Spinal cord (tissue), 10 donors: ENCODE measurements at places on chromosomes 5 and 9.

DNA sequence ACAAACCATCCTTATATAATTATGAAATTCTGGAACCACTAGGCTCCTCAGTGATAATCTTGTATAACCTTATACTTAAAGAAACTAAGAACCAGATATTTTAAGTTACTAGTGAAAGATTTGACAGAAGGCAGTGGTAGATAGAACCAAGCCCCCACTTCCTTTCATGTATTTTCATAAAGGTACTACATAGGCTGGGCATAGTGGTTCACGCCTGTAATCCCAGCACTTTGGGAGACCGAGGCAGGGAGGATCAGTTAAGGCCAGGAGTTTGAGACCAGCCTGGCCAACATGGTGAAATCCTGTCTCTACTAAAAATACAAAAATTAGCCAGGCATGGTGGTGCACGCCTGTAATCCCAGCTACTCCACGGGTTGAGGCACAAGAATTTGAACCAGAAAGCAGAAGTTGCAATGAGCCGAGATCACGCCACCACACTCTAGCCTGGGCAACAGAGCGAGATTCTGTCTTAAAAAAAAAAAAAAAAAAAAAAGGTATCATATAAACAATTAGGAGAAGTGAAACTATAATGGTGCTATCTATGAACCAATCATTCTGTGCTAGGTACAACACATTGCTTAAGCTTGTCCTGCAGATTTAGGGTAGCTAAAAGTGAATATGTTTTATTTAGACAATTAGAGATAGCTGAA is 27.9 kb upstream of the DTWD2 start:
- DNase-seq: no peak

- DNase-seq: no peak
Observed at GRCh38 chr5:135481387-135481786, 29.2 kb upstream of the TIFAB start.

DNA sequence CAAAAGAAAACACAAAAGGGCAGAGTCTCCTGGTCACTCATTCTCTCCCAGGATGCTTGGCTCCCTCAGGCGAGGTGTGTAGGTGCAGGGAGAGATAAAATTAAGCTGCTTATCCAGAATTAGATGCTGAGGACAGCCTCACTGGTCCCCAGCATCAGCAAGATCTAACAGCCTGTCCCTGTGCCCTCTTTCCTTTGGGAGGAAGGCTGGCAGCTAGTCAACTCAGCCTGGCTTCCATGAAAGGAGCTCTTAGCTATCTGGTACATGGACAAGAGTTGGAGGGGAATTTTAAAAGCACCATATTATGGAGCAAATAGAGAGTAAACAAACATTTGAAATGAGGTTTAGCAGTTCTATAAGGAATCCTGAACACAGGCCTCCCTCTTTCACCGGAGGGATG is 198.5 kb upstream of the PANK3 start:
- DNase-seq: no peak

GRCh38 chr5:106258591-106259125 is 1412.1 kb downstream of the EFNA5 start:
- DNase-seq: no peak

GRCh38 chr5:468401-468800 is 25.4 kb downstream of the EXOC3 start:
- DNase-seq: no peak

DNA sequence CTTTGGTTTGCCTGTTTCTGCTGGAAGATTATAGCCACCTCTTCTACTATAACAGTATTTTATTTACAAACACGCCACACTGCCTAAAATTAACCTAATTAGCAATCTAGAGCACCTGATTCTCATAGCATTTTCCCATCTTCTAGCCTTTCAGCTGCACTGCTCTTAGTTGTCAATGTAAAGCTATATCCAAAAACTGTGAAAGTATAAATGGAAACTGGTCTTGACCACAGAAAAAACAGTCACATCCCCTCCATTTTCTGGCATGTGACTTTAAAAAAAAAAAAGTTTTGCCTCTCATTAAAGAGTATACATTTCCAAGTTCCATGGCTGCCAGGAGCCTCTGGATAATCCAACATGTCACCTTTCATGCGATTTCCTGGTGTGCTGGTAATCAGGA is 287.8 kb downstream of the DTWD2 start:
- no peak for DNase-seq

DNA sequence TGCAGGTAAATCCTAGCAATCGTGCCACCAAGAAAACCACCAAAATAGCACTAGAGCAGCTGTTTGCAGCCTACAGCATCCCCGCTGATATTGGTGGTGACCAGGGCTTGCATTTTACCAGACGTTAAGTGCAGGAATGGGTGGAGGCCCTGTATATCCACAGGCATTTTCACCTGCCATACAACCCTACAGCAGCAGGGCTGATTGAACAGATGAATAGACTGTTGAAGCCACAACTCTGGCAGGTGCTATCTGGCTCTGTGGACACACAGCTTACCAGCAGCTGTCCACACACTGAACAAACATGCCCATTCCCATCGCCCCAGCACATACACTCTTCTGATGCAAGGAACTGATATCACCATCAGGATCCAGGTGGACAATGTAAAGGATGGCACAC is 154.5 kb upstream of the APC start:
- DNase-seq: no peak

DNA sequence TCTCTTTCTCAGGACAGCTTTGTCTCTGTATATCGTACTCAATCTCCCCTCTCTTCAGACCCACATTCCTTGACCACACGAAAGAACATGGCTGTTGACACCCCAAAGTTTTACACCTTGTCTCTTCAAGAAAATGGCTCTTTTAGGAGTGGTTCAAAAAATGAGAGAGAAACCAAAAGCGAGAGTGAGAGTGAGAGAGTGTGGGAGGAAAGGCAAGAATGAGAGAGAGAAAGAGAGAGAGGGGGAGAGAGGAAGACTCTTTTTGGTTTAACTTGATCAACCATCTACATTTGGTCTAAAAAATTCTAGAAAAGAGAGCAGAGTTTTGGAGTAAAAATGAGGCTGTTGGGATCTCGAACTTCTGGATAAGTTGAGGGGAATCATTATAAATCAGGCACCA is 581.8 kb upstream of the WWC1 start:
- DNase-seq: no peak

DNA sequence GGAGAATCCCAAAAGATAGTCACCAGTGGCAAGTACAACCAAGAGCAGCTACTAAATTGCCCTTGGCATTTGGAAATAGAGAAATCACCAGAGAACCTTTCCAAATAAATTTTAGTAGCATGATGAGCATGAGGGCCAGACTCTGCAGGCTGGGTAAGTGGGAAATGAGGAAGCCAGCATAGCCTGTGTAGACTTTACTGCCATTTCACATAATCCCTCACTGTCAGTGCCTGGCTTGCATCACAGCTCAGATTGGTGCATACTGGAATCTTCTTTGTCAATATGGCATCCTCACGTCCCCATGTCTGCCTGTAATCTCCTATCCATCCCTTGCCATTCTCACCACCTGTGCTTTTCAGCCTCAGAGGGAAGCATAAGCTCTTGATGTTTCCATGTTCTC is 14.5 kb downstream of the GRAMD2B start:
- no peak for DNase-seq

GRCh38 chr5:128441165-128441564 is 96.9 kb downstream of the FBN2 start:
- DNase-seq: no peak

GRCh38 chr5:133552925-133553525 is 59.3 kb downstream of the FSTL4 start:
- DNase-seq: no peak

DNA sequence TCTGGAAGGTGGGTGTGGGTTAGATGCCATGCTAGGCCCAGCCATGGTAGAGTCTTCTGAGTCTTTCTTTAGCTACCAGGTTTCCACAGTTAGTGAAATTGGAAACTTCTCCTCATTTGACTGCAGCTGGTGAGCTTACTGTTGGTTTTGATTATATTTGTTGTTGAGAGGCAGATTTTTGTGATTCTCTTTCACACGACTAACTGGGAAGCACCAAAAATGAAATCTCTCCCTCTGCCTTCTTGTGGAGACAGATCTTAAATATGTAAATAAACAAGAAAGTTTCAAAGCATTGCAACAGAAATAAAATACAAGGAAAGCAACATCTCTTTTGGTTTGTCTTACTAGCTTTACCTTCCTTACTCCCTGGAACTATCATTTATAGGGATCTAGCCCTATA is 122.2 kb downstream of the CEMIP2 start:
- no peak for DNase-seq

DNA sequence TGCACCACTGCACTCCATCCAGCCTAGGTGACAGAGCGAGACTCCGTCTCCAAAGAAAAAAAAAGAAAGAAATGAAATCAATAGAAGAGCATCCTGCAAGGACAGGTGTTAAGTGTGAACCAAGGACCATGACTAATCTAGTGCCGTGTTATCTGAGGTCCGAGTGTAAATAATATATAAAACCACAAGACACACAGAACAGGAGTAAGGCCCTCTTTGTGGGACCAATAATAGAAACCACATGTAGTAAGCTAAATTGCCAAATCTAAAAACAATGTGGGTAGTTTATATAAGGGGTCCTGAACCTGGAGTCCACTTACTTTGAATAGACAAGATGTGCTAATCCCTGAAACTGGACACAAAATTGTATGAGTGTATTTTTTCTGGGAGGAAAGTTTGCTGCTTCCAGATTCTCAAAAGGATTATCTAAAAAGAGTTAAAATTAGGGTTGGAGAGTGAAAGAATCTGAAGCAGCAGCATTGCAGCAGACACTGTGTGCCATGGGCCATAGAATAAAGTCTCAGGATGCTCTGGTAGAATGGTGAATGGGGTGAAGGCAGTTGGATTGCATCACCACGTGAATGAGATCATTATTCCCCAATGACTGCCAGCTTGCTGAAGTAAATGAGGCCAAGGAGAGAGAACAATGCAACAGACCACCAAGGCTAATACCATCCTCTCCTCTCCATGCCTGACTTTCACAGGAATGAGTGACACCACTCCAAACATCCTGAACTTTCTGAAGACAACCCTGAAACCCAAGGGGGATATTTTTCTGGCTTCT is 222.7 kb downstream of the DCP2 start:
- DNase-seq: no peak

DNA sequence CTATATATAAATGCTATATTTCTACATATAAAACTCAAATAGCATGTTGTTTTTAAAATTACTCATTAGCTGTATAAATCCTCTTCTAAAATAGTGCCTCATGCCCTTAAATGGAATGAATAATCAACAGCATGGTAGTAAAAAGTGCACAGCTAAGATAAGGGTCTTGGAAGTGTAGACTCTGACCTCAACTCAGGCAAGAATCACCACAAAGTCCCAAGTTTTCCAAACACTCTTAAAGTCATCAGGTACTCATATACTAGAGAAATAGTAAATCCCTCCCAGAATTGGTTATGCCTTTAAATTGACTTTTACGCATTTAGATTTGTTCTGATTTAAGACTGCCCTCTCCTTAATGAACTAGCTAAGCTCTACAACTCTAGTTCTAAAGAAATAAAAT is 113.8 kb downstream of the TMEM161B start:
- DNase-seq: no peak

- no peak for DNase-seq
Observed at GRCh38 chr9:4792054-4792571, 631 bp upstream of the RCL1 start.

GRCh38 chr9:86766912-86767311 is 180.4 kb downstream of the GAS1 start:
- no peak for DNase-seq

DNA sequence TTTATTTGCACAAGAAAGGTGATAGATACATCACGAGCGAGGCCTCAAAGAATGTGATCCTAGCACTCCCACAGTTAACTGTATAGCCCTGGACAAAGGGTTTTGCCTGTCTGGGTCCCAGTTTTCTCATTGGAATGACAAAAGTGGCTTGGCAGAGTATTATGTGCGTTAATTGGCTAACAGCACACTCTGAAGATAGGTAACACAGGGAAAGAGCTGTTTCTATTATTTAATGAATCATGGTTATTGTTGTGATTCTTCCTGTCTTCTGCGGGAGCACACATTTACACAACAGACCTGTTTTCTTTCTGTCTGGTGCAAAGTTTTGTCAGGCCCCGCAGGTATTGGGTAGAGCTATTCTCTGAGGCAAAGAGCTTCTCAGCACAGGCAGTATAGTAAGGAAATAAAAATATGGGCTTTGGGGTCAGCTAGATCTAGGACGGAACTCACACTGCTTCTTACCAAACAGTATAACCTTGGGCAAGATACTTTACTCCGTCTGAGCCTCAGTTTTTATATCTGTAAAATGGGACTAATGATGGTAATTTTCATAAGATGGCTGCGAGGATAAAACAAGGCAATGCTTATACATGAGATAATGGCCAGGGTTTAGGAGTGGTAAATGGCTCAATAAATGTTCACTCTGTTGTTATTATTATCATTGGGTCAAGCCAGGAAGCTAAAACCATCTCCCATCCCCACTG is 78.9 kb downstream of the PLAC8L1 start:
- DNase-seq: no peak

DNA sequence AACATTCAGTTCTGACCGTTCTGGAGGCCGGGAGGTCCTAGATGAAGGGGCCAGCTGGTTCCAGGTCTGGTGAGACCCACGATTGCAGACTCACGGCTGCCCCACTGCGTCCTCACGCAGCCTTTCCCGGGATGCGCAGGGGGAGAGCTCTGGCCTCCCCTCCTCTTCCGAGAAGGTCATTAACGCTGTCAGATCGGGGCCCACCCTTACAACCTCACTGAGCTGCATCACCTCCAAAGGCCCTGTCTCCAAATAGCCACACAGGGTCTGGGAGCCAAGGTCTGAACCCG is 66.6 kb upstream of the PPP1R26 start:
- DNase-seq: no peak

DNA sequence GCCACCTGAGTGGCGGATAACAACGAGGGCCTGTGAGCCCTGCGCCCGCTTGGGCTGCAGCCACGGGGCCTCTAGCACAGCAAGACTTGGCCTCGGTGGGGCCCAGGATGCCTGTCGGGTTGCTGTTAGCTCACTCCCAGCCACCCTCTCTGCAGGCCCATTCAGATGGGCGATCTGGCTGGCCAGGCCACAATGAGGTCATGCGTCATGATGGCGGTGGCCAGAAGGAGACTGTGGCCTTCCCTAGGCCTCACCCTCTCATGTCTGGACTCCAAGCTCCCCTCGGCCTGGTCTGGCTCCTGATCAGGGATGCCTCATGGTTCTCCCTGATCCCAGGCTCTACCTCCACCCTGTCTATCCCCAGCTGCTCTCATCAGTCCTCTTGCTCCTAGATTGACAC is 19.0 kb upstream of the TCOF1 start:
- DNase-seq: no peak

- DNase-seq: no peak
Observed at GRCh38 chr9:129840034-129840433, 4.8 kb downstream of the USP20 start.
